ENCODE measurements at places on chromosomes 1 and 21.

- no peak overlapping the region for H3K4me3 ChIP-seq
- no peaks in the 10 kb centered on the region for H3K36me3 ChIP-seq
- peak overlapping the region; percentile 5 for H3K27ac ChIP-seq
- H3K27me3 ChIP-seq = no peaks in the 10 kb centered on the region
- DNase-seq = no peak
Measured at GRCh38 chr1:194068446-194069167, 882.2 kb upstream of the B3GALT2 start.

GRCh38 chr1:39160703-39161102 lies 43.8 kb upstream of the MACF1 start:
- peaks cover 81% of the 10 kb centered on the region for H3K4me1 ChIP-seq
- no peaks in the 10 kb centered on the region for H3K27me3 ChIP-seq
- DNase-seq = no peak
- H3K36me3 ChIP-seq = no peaks in the 10 kb centered on the region
- H3K27ac ChIP-seq = no peak overlapping the region
- H3K4me3 ChIP-seq = no peak overlapping the region

GRCh38 chr1:32182060-32182459 lies 2.6 kb downstream of the TXLNA start:
- peak overlapping the region; percentile 92 for H3K27ac ChIP-seq
- H3K4me1 ChIP-seq = peaks cover 51% of the 10 kb centered on the region
- H3K27me3 ChIP-seq = no peaks in the 10 kb centered on the region
- H3K4me3 ChIP-seq = no peak overlapping the region
- DNase-seq = peak; percentile 26
- peaks cover 19% of the 10 kb centered on the region for H3K36me3 ChIP-seq

DNA sequence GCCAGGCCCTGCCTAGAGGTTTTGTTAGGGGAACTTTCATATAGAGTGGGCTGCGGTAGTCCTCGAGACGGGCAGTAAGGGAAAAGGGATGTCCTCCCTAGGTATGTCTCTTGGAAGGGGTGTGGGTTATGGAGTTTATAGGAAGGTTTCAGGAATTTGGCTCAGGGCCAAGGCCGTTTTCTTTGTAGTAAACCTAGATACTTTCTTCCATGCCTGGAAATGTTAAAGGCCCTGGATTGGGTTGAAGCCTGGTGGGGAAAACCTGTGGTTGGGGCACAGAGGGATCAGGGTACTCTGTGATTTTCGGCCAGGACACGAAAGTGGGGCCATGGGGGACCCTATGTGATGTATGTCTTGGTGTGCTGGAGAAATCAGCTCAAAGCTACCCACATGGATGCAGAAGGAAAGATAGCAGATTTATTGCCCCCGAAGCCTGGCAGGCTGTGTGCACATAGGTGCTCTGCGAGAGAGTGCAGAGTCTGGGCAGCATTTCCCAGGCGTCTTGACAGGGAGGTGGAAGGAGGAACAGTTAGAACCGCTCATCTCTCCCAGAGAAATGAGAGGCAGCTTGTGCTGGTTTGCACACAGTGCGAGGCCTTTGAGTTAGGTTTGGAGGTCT lies 1.7 kb downstream of the SNAP47 start:
- no peak overlapping the region for H3K4me3 ChIP-seq
- H3K27me3 ChIP-seq = no peaks in the 10 kb centered on the region
- peaks cover 33% of the 10 kb centered on the region for H3K4me1 ChIP-seq
- no peak for DNase-seq
- peaks cover 17% of the 10 kb centered on the region for H3K36me3 ChIP-seq
- no peak overlapping the region for H3K27ac ChIP-seq

- H3K27me3 ChIP-seq = no peaks in the 10 kb centered on the region
- DNase-seq = no peak
- H3K36me3 ChIP-seq = no peaks in the 10 kb centered on the region
- no peak overlapping the region for H3K27ac ChIP-seq
- H3K4me1 ChIP-seq = no peaks in the 10 kb centered on the region
- H3K4me3 ChIP-seq = no peak overlapping the region
Measured at GRCh38 chr1:119302011-119302410, 66.6 kb upstream of the HAO2 start.

Measured in sigmoid colon (tissue), 7 donors.